ENCODE measurements at places on chromosomes 3 and 15.

DNA sequence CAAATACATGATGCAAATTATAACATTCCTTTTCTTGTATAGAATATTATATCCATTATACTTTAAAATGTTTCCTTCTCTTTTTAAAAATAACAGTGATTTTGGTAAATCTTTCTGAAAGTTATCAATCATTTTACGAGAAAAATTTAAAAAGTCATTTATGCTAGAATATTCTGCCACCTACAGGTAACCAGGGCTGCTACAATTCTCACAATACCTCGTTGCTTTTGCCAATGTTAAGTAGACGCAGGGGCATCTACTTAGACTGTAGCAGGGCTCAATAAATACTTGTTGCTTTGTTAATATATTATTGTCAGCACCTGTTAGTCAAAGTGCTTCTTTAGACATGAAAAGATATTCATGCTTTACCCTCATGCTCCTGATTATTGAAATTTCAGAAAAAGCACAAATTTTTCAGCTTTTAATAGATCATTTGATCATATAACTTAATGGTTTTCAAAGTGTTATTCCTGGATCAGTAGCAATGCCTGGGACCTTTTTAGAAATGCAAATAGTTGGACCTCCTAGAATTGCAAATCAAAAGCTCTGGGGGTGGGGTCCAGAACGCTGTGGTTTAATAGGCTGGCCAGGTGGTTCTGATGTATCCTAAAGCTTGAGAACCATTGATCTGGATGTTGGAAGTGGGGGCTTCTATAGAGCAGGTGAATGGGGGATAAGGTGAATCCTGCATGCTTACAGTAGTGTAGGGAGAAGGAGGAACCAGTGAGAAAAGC is 223.6 kb upstream of the PDZRN3 start:
- no peak for DNase-seq

DNA sequence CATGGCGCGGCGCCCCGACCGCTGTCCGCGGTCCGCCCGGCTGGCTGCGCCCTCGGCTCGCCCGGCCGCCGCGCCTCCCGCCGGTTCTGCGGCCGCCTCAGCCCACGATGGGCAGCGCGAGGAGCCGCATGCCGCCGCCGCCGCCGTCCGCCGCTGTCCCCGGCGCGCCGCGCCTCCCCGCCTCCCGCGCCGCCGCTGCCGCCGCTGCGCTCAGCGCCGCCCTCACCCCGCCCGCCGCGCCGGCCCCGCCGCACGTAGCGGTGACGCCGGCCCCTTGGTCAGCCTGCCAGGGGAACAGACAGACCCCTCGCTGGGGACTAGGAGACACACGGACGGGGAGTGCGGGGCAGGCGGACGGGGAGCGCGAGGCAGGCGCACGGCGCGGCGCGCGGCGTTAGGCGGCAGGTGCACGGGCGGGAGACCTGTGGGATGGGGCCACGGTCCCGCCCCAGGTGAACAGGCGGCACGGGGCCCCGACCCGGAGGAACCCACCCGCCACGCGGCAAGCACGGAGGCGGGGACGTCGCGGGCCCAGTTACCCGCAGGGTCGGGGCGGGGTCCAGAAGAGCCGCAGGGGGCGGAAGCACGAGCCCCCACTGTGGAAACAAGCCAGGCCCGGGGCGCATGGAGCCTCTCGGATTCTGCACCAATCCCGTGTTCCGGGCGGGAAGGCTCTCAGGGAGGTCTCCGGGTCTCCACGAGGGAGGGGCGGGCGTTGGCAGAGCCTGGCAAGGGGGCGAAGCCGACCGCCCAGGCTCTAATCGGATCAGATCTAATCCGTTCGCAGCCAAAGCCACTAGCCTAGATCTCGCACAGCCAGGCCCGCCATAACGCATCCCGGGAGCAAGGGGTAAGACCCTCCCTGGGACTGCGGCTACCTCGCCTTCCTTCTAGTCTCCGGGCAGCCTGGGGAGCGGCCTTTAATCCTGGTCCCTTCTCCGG is at the start of gene CSPG5:
CSPG5 (minus strand) TSS at position 175 of the 942 bp plus-strand sequence; CDS start at position 3, 172 bp downstream.
- peak; percentile 48 for DNase-seq

GRCh38 chr3:4091786-4092185 is 211.4 kb upstream of the SETMAR start:
- no peak for DNase-seq

GRCh38 chr15:99104788-99105513 is at the start of gene SYNM:
Gene SYNM, plus strand, starts transcription at chr15:99105080. Its CDS starts 120 bp downstream, at chr15:99105200.
- peak; percentile 63 for DNase-seq

DNA sequence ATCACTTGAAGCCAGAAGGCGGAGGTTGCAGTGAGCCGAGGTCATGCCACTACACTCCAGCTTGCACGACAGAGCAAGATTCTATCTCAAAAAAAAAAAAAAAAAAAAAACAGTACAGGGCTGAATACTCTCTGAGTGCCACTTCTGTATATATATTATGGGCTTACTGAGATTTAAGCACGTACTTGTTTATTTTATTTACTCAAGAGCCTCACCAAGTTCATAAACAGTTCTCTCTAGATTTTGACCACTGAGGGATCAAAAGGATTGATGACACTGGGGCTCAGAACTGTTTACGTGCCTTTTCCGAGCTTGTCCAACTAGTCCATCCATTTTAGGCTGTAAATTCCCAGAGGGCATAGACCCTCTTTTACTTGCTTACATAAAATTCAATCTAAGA is 81.5 kb downstream of the FRMD4B start:
- DNase-seq = no peak

DNA sequence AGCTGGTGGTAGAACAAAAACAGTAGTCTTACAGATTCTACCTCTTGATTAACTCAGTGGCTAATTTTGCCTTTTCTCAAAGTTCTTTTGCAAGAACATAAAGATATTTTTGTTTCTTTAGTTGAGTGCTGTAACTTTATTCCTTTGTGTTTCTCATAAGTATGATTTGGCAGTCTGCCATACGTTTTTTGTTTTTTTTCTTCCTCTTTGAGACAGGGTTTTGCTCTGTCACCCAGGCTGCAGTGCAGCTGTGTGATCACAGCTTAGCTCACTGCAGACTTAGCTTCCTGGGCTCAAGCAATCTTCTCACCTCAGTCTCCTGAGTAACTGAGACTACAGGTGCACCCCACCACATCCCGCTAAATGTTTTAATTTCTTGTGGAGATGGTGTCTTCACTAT is 22.4 kb downstream of the B3GNT5 start:
- no peak for DNase-seq

DNA sequence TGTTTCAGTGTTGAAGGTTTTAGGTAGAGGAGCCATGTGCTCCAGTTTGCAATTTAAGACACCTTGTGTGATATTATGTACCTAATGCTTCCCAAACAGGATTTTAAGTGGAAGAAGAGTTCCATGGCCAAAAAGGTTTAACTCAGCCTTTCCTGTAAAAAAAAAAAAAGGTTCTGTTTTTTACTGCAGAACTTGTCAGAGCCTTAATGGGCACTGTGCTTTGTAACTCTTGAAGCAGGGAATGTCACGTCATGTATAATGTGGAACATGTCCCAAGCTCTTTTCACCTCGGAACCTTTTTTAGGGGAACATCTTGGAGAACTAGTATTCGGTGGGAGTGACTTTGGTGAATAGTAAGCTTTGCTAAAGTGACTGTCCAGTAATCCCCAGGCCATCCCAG is 31.6 kb downstream of the PSMD6 start:
- DNase-seq = no peak

DNA sequence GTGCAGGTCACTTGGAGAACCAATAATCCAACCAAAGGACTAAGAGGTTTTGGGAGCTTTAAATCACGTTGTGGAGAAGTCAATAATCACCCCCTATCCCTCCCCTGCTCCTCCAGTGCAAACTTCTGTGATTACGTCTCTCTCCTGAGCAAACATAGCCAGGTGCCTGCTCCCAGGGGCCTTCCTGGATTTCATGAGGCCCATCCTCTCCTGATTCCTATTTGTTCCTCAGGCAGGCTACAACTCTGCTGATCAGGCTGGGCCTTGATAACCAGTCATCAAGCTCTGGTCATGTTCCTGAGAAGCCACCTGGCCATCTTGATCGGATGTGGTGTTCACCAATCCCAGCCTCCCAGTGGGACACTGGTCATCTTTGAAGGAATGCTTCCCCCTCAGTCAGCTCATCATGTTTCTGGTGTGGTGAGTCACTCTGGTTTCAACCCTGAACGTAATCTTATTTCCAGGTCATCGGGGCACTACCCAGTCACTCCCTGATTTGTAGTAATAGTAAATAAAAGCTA is 2.9 kb upstream of the ZNF710 start:
- DNase-seq = no peak

- no peak for DNase-seq
Measured at GRCh38 chr15:77630956-77631744, 1.6 kb downstream of the LINGO1 start.

GRCh38 chr3:110193074-110193473 is 855.7 kb upstream of the DPPA4 start:
- no peak for DNase-seq

- DNase-seq = no peak
Measured at GRCh38 chr3:23399221-23399620, 196.1 kb downstream of the UBE2E2 start.

DNA sequence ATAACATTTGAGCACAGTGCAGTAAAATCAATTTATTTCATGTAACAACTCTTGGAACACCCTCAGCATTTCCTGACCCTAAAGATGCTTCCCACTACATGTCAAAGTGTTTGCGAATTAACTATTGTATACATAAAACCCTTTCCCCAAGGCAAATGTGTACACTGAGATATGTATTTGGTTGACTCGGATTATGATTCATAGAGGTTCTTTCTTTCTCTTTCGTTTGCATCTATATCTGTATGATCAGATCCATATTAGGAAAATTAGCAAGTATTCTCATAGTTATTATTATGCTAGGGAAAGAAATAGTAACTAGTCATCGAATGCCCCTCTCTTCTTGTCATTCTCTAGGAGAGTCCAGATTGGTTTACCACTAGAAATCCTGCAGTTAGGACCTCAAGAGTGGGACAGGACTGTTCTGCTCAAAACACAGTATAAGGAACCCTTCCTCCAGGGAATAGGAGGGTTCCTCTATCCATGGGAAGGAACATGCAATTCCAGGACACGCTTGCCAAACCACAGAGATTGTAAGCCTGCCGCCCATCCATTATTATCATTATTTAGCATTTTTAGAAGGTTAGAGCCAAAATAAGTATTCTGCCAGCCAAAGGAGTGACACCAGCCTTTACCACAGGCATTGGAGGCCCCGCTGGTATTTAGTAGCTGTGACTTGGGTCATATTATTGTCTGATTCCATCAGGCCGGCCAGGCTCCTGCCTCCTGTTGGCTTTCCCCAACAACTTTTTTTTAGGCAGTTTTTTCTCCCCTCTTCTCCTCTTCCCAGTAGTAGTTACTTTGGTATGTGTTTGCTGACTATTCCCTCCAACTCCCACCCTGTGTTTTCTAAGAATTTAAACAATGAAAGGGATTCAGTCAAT is 100.7 kb downstream of the GALK2 start:
- DNase-seq = no peak

GRCh38 chr3:195015021-195015420 is 255.9 kb downstream of the XXYLT1 start:
- DNase-seq = no peak

DNA sequence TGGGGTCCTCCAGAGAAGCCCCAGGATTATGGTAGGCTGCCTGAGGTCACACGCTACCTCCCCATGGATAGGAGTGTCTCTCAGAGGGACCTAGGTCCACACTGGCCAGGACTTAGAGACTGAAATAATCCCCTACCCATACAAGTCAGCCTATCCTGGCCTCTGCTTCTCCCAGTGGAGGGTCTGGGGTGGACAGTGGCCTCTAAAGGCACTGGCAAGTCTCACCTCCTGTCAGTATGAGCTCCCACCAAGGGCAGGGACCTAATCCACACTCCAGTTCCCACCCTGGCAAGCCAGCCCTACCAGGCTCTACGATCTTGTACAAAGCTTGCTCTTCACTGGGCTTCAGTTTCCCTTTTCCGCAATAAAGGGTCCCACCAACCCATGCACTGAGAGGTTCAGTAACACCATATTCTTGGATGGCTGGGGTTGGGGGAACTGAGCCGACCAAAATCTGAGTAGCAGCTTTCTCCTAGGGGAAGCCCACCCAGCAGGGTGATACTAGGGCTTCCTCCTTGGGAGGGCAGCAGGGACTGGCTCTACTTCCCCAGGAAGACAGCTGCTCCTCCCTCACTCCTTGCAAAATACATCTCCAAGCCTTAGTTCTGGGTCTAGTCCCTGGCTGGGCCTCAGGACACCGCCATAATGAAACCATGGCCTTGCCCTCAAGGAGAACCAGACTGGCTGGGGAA is 2.4 kb downstream of the CISH start:
- peak; percentile 49 for DNase-seq

GRCh38 chr3:64559588-64559987 is 128.2 kb downstream of the ADAMTS9 start:
- DNase-seq = no peak

DNA sequence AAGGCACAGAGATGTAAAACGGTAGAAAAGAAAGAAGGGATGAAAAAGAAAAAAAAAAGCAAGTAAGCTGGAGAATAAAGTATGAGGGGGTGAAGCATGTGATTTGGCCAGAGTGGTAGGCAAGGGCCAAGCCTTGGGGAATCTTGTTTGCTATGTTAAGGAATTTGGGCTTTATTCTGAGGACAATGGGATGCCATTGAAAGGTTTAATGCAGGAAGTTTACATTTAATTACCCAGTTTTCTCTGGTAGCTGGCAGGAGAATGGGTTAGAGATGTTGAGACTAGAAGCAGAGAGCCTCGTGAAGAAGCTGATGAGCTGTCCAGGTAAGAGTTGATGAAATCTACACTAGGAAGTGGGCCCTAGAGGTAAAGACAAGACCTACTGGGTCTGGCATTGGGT is 455.9 kb downstream of the PDCD6IP start:
- DNase-seq = no peak
